ENCODE measurements at places on chromosomes 2 and 18.

DNA sequence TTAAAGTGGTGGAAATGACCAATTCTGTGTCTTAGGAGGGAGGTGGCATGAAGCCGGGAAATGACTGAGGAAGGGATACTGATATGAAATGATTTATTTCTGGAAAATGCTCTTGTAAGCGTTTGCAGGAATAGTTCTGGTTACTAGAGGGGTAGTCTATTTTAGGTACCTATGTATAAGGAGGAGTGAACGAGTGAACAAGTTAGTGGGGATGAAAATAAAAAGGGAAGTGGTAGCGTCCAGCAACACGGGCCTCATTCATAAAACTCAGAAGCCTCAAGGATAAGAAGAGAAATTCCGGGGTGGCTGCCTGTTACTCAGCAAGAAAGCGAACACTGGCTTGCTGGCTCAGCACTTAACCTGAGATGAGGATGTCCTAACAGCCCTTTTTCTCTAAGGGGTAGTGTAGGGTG lies 303.3 kb downstream of the NCKAP5 start:
- H3K27me3 ChIP-seq, result peaks cover 10% of the 10 kb centered on the region
- H3K27ac ChIP-seq, result no peak overlapping the region
- H3K4me3 ChIP-seq, result no peak overlapping the region
- DNase-seq, result no peak
- H3K4me1 ChIP-seq, result no peaks in the 10 kb centered on the region
- no peaks in the 10 kb centered on the region for H3K36me3 ChIP-seq

DNA sequence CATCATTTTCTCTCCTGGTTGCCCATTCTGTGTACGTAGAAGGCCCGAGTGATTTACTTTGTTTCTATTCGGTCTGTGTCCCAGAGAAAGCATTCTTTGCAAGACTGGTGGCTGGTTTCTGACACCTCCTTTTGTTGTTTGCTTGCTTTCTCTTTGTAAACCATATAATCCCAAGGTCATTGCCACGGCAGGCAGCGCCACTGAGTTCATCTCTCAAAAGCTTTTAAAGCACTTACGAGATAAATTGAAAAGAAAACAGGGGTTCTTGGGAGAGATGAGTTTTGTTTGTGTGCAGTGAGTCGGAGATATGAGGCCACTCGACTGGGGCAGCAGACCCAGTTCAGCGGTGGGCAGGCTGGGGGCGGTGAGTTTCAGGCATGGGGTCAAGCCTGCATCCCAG lies 137.6 kb downstream of the NCK2 start:
- no peak for DNase-seq
- no peak overlapping the region for H3K27ac ChIP-seq
- no peaks in the 10 kb centered on the region for H3K27me3 ChIP-seq

GRCh38 chr2:233462826-233463470 lies 103.6 kb downstream of the USP40 start:
- H3K27ac ChIP-seq, result no peak overlapping the region
- no peak for DNase-seq
- H3K4me3 ChIP-seq, result no peak overlapping the region
- H3K36me3 ChIP-seq, result peaks cover 67% of the 10 kb centered on the region

GRCh38 chr2:27122791-27123190 lies 824 bp upstream of the ABHD1 start:
- H3K4me1 ChIP-seq, result no peaks in the 10 kb centered on the region
- no peak for DNase-seq
- peaks cover 5% of the 10 kb centered on the region for H3K27me3 ChIP-seq
- no peak overlapping the region for H3K27ac ChIP-seq
- no peaks in the 10 kb centered on the region for H3K36me3 ChIP-seq
- no peak overlapping the region for H3K4me3 ChIP-seq

- no peaks in the 10 kb centered on the region for H3K27me3 ChIP-seq
- H3K4me3 ChIP-seq, result no peak overlapping the region
- DNase-seq, result no peak
- 0 out of 2 replicates have a peak overlapping the region, but pooled peaks have one; percentile 35 for H3K27ac ChIP-seq
- peaks cover 9% of the 10 kb centered on the region for H3K4me1 ChIP-seq
- peaks cover 31% of the 10 kb centered on the region for H3K36me3 ChIP-seq
These were observed 57.5 kb downstream of the PIAS2 start for GRCh38 chr18:46859855-46860254.

DNA sequence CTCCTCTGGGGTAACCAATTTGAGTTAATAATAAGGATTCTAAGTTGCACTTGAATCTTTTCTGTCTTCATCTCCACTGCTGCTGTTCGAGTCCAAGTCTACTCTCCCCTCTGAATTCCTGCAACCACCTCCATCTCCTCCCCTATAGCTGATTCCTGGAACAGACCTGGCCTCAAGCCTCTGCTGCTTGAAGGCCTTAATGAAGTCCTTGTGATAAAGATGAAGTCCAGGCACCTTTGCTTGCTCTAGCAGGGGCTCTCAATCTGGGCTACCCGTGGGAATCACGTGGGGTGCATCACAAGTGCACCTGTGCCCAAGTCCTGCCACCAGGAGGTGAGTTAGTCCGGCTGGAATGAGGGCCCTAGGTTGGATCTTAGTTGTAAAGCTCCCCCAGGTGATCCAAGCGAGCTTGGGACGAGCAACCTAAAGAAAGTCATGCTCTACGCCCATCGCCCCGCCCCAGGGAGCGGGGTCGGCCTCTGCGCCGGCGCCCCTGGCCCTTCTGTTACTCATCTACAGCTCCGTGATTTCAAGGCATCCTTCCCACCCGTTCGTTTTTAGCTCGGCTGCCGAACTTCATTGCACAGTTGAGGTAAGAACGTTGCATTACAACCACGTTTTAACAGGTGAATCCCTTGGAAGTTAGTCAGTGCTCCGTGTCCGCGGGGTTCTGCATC lies 905 bp upstream of the IAH1 start:
- H3K4me3 ChIP-seq, result no peak overlapping the region
- H3K36me3 ChIP-seq, result peaks cover 53% of the 10 kb centered on the region
- H3K4me1 ChIP-seq, result peaks cover 36% of the 10 kb centered on the region
- peak overlapping the region; percentile 77 for H3K27ac ChIP-seq
- no peak for DNase-seq

GRCh38 chr18:76943542-76944339 lies 121.4 kb downstream of the ZNF236 start:
- H3K4me3 ChIP-seq, result no peak overlapping the region
- H3K36me3 ChIP-seq, result peaks cover 72% of the 10 kb centered on the region
- H3K4me1 ChIP-seq, result no peaks in the 10 kb centered on the region
- no peaks in the 10 kb centered on the region for H3K27me3 ChIP-seq

DNA sequence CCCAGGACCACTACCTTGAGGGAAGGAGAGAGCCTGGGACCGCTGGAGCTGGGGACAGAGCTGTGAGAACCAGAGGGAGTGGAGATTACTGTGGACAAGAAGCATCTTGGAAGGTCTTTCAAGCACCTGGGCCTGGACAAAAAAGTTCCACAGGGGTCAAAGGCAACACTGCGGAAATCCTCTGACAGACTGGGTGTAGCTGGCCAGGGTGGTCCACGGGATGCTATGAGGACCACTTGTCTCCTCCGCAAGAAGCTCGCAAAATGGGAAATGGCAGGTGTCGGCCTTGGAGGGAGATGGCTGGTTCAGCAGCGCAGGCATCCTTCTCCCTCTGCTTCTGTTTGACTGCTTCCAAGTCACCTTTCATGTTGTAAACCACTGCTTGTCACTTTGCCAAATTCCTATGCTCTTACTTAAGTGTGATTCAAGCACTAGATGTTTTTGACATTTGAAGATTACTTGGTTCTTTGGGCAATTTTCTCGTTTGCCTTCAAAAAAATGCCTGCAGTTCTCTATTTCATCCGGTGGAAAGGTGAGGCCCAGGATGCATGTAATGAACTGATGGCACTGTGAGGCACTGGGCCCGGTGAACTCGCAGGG lies 27.7 kb downstream of the KLHL29 start:
- H3K36me3 ChIP-seq, result no peaks in the 10 kb centered on the region
- DNase-seq, result no peak
- no peak overlapping the region for H3K27ac ChIP-seq
- no peaks in the 10 kb centered on the region for H3K4me1 ChIP-seq

GRCh38 chr18:576924-577323 lies 3.3 kb upstream of the CETN1 start:
- no peak overlapping the region for H3K4me3 ChIP-seq
- no peaks in the 10 kb centered on the region for H3K36me3 ChIP-seq
- H3K27ac ChIP-seq, result no peak overlapping the region
- DNase-seq, result no peak
- no peaks in the 10 kb centered on the region for H3K4me1 ChIP-seq

GRCh38 chr2:120632796-120633646 lies 102.6 kb upstream of the GLI2 start:
- peaks cover 18% of the 10 kb centered on the region for H3K27me3 ChIP-seq
- H3K27ac ChIP-seq, result no peak overlapping the region
- no peak overlapping the region for H3K4me3 ChIP-seq
- H3K4me1 ChIP-seq, result no peaks in the 10 kb centered on the region
- H3K36me3 ChIP-seq, result no peaks in the 10 kb centered on the region

GRCh38 chr2:157194844-157195243 lies 62.7 kb upstream of the GALNT5 start:
- no peaks in the 10 kb centered on the region for H3K27me3 ChIP-seq
- DNase-seq, result no peak
- H3K27ac ChIP-seq, result no peak overlapping the region
- peaks cover 34% of the 10 kb centered on the region for H3K4me1 ChIP-seq

- no peaks in the 10 kb centered on the region for H3K4me1 ChIP-seq
- DNase-seq, result no peak
- H3K4me3 ChIP-seq, result no peak overlapping the region
- peaks cover 7% of the 10 kb centered on the region for H3K27me3 ChIP-seq
- no peaks in the 10 kb centered on the region for H3K36me3 ChIP-seq
These were observed 25.0 kb upstream of the ARL5A start for GRCh38 chr2:151853070-151853758.

- no peak overlapping the region for H3K27ac ChIP-seq
- no peaks in the 10 kb centered on the region for H3K27me3 ChIP-seq
- H3K4me1 ChIP-seq, result peaks cover 17% of the 10 kb centered on the region
- H3K4me3 ChIP-seq, result no peak overlapping the region
These were observed 51.9 kb downstream of the ACSL3 start for GRCh38 chr2:222912776-222913175.

- H3K27me3 ChIP-seq, result no peaks in the 10 kb centered on the region
- H3K27ac ChIP-seq, result no peak overlapping the region
- no peak overlapping the region for H3K4me3 ChIP-seq
- H3K36me3 ChIP-seq, result no peaks in the 10 kb centered on the region
- H3K4me1 ChIP-seq, result no peaks in the 10 kb centered on the region
These were observed 361.8 kb upstream of the UBE2E3 start for GRCh38 chr2:180618570-180618969.

DNA sequence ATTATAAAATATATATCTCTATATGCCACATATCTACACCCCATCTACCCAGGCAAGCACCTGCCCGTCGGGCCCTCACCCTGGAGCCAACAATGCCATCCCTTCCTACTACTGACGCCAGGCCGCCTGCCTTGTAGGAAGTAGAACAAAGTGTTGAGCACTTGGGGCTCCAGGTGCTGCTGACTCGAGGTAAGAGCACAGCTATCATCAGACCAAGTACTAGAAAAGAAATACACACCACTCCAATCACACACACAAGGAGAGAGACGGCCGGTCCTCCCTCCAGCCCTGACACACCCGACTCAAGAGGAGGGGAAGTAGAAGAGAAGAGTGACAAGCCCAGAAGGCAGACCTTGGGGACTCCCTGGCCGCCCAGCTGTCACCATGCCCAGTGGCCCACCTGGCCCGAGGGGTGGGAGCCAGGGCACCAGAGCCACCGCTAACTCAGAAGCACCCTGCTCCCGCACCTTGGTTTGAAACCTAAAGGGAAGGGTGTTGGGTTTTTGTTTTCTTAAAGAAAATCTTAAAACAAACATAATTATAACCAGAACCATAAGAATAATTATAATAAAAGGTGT lies 64.0 kb upstream of the POMC start:
- no peak overlapping the region for H3K4me3 ChIP-seq
- no peak for DNase-seq
- H3K27ac ChIP-seq, result no peak overlapping the region
- no peaks in the 10 kb centered on the region for H3K27me3 ChIP-seq
- peaks cover 55% of the 10 kb centered on the region for H3K36me3 ChIP-seq
- H3K4me1 ChIP-seq, result no peaks in the 10 kb centered on the region

DNA sequence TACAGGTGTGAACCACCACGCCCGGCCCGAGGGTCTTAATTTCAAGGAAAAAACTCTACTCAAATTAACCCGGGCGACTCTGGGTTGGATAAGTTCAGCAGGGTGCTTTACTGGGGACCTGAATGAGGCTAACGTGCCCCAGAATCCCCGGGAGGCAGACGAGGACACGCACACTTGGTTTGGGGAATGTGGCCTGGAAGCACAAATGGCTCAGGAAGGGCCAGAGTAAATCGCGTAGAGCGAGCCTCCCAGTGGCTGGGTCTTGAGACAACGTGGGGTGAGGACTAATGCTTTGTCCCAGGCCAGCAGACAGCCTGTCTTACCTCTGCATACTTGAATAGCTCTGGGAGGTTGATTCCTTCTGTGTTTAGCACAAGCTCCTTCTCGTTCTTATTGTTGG lies 75.8 kb downstream of the POLR1A start:
- no peak for DNase-seq
- H3K4me1 ChIP-seq, result peaks cover 12% of the 10 kb centered on the region
- no peaks in the 10 kb centered on the region for H3K27me3 ChIP-seq
- no peak overlapping the region for H3K27ac ChIP-seq
- H3K36me3 ChIP-seq, result peaks cover 95% of the 10 kb centered on the region

DNA sequence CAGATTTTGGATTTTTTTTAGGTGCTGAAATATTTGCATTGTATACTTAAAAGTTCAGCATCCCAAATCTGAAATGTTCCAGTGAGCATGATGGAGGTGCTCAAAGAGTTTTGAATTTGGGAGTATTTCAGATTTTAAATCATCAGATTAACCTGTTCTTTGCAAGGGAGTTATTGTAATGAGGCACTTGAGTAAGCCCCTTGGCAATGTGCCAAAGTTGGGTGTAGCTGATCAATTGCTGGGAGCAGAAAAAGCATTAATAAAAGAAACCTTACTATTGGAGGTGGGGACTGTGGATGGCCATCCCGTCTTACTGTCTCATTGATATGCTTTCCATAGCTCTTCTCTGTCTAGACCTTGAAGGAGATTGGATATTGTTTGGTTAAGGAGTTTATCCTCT lies 28.3 kb downstream of the MALT1 start:
- H3K36me3 ChIP-seq, result peaks cover 50% of the 10 kb centered on the region
- H3K27me3 ChIP-seq, result no peaks in the 10 kb centered on the region
- H3K4me1 ChIP-seq, result no peaks in the 10 kb centered on the region
- no peak overlapping the region for H3K27ac ChIP-seq
- DNase-seq, result no peak
- no peak overlapping the region for H3K4me3 ChIP-seq

GRCh38 chr2:29697715-29698114 lies 223.7 kb downstream of the ALK start:
- H3K4me1 ChIP-seq, result no peaks in the 10 kb centered on the region
- H3K36me3 ChIP-seq, result no peaks in the 10 kb centered on the region
- no peak overlapping the region for H3K27ac ChIP-seq
- peaks cover 4% of the 10 kb centered on the region for H3K27me3 ChIP-seq
- no peak for DNase-seq

GRCh38 chr2:236748801-236749200 lies 179.2 kb downstream of the ACKR3 start:
- no peak overlapping the region for H3K27ac ChIP-seq
- no peaks in the 10 kb centered on the region for H3K36me3 ChIP-seq
- no peak for DNase-seq
- H3K4me1 ChIP-seq, result no peaks in the 10 kb centered on the region
- no peak overlapping the region for H3K4me3 ChIP-seq

- no peak overlapping the region for H3K4me3 ChIP-seq
- H3K36me3 ChIP-seq, result no peaks in the 10 kb centered on the region
- H3K27me3 ChIP-seq, result no peaks in the 10 kb centered on the region
- no peak for DNase-seq
These were observed 200.0 kb downstream of the ZNF407 start for GRCh38 chr18:74797577-74798151.
